ENCODE measurements at places on chromosomes 1 and 21.

GRCh38 chr1:215669806-215670491 is 102.8 kb downstream of the KCTD3 start:
- DNase-seq, result no peak

GRCh38 chr1:18929686-18930085 is 26.8 kb downstream of the IFFO2 start:
- DNase-seq, result no peak

DNA sequence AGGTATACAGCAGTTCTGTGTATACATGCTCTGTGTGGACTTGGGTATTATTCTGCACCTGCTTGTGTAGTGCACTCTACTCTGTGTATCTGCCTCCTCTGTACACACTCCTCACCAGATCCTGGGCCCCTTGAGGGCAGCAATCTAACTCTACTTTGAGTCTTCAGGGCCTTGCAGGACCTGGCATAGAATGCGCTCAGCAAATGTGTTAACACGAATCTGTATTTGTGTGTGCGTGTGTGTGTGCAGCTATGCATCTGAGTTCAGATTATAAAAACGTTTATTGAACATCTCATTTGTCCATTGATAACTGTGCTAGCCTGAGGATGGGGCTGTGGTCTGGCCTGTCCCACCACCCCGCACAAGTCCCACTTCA is 3.9 kb upstream of the MEF2D start:
- DNase-seq, result no peak

- DNase-seq, result peak; percentile 65
Observed at GRCh38 chr1:161440312-161440894, 64.9 kb upstream of the FCGR2A start.

DNA sequence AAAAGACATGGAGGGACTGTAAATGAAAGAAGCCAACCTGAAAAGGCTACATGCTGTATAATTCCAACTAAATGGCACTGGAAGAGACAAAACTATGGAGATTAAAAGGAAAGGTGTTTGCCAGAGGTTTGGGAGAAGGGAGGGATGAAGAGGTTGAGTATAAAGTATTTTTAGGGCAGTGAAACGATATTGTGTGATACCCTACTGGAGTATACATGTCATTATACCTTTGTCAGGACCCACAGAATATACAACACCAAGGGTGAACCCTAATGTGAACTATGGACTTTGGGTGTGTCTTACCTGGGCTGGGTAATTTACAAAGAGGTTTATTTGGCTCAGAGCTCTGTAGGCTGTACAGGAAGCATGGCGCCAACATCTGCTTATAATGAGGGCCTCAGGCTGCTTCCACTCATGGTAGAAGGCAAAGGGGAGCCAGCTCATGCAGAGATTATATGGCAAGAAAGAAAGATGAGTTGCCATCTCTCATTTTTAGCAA is 73.4 kb downstream of the CD2 start:
- DNase-seq, result no peak

GRCh38 chr1:44949286-44949685 is 37.1 kb downstream of the EIF2B3 start:
- DNase-seq, result no peak

GRCh38 chr1:175116210-175116798 is 48.7 kb downstream of the TNN start:
- DNase-seq, result no peak

DNA sequence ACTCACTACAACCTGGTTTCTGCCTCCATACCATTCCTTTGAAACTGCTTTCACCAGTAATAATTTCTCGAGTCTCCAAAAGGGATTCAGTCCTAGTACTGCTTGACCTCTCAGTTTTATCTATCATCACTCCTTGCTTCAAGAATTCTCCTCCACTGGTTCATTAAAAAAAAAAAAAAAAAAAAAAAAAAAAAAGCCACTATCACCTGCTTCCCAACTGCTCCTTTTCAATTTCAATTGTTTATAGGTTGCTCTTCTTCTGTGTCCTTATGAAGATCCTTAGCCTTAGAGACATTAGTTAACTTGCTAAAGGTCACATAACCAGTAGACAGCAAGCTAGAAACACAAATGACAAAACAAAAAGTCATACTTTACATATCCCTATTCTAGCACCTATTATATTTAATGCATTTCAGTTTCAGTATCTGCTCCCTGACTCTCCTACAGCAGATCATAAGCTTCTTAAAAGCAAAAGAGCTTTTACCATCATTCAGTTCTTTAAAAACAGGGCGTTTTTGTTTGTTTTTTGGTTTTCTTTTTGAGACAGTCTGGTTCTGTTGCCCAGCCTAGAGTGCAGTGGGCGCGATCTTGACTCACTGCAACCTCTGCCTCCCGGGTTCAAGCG is 7.1 kb downstream of the NRDC start:
- no peak for DNase-seq

- no peak for DNase-seq
Observed at GRCh38 chr21:45335151-45335760, 47.6 kb upstream of the POFUT2 start.

DNA sequence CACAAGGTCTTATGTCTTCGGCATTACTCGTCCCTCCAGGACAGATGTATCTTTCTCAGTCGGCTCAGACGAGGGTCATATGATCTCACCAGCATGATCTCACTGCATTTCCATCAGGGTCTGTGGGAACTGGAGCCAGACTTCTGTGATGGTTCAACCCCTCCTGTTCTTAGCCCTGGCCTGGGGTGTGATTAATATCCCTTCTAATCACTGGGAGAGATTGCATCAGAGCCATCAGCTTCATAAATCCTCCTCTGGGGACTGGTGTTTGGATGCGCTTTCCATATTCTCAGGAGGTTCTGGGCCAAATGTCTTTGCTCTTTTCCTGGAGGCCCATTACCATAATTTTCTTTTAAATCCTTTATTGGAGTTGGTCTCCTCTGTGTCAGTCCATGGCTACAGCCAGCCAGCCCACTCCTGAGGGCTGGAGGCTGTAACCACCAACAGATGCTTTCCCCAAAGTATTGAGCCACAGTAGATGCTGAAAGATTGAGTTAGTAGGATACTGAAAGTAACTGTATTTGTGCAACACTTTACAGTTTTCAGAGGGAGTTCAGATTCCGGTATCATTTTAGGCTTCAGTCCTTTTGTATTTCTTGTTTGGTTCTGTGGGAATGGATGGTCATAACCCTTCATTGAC is 20.0 kb downstream of the CACNA1E start:
- DNase-seq, result no peak

GRCh38 chr1:65213271-65214023 is 65.4 kb downstream of the AK4 start:
- no peak for DNase-seq

DNA sequence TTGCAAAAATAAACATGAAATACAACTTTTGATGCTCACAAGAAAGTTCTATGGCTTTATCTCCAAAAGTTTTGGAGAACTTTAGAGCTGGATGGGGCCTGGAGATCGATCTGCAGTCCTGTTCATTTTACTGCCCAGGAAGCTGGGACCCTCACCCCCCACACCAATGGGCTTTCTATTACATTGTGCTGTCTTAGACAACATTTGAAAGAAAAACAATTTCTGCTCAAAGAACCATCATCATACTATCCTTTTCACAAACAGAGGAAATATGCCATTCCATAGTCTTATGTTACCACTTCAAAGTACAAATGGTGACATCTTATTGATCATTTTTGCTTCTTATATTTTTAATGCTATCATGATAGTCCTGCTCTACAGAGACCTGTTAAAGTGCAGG is 2.0 kb upstream of the HNRNPU start:
- no peak for DNase-seq

DNA sequence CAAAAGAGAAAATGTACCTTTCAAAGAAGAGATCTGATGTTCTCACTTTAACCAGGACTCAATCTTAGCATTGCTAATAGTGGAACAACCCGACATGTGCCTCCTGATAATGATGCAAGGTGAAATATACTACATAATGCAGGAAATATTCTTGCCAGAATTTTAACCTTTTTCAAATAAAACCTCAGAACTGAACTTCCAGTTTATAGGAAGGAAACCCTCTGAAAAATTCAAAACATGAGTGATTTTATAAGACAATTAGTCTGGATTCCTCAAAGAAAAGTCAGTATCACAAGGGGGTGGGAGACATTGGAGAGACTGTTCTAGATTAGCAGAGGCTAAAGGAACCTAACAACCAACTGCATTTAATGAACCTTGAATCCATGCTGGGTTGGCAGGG is 18.1 kb downstream of the AHCYL1 start:
- DNase-seq, result no peak

GRCh38 chr1:42195841-42196240 is 31.3 kb upstream of the GUCA2A start:
- no peak for DNase-seq

- DNase-seq, result no peak
Observed at GRCh38 chr1:113887402-113888175, at the start of gene BCL2L15. Gene BCL2L15 (minus strand): TSS chr1:113887581. CDS start chr1:113887375, 206 bp downstream.
